ENCODE measurements at places on chromosomes 1 and 21. TPM values are rescaled to one million over a fixed set of nuclear protein-coding genes. Genes with fewer than 3 reads are reported as not detected.

IRF6 gene
- total RNA-seq = 25.0 TPM

ETV3L gene
- not detected for total RNA-seq

CA14 gene
- total RNA-seq = 0.37 TPM

PRAMEF20 gene
- not detected for total RNA-seq

OR2G6 gene
- not detected for total RNA-seq

HPDL gene
- total RNA-seq = 0.74 TPM

SELENBP1 gene
- 32.9 TPM for total RNA-seq
